ENCODE measurements at places on chromosomes 3 and 15.

DNA sequence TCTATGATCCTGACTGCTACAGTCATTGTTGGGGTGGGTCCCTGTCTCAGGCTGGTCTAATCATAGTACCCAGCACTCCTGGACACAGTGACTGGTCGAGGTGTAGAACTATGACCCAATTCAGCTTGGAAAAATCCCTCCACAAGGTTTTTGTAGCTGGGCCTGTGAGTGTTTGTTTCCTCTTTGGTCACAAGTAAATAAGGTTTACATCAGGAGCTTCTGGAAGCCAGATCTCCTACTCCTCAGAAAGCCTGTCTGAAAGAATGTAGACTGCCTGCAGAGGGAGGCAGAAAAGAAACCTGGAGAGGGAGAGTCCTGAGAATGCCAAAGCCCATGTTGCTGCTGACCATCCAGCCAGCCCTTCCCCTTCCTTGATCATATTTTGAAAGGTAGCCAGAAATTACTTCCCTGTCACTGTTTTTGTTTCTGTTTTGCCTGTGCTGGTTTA, 123.2 kb downstream of the RAP2B start:
- H3K27me3 ChIP-seq, result no peaks in the 10 kb centered on the region
- DNase-seq, result no peak
- H3K4me3 ChIP-seq, result no peak overlapping the region

- no peak overlapping the region for H3K4me3 ChIP-seq
- H3K36me3 ChIP-seq, result peaks cover 10% of the 10 kb centered on the region
- no peak overlapping the region for H3K27ac ChIP-seq
- no peaks in the 10 kb centered on the region for H3K4me1 ChIP-seq
- H3K27me3 ChIP-seq, result no peaks in the 10 kb centered on the region
These were observed 36.5 kb downstream of the FAM98B start for GRCh38 chr15:38490242-38490922.

DNA sequence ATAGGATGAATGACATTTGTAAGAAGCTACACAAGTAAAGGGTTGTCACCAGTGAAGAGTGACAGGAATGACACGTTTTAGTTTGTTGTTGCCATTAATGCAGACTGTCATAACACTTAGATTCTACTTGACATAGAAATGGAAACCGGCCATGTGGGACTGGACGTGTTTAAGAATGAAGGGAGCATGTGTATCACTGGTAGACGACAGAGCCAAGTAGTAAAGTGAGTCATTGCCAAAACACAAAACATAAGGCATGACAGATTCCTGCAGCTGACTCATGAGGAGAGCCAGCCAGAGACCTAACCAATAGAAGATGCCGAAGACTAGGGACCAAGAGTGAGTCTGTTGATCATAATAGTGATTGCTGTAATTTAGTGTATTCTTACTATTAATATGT, 106.2 kb upstream of the PLAAT1 start:
- H3K4me3 ChIP-seq, result no peak overlapping the region
- no peaks in the 10 kb centered on the region for H3K36me3 ChIP-seq
- no peaks in the 10 kb centered on the region for H3K27me3 ChIP-seq
- H3K27ac ChIP-seq, result no peak overlapping the region

- peak within 1 kb of the TSS; percentile 91 for H3K4me3 ChIP-seq
- H3K27me3 ChIP-seq, result no peaks in the 10 kb centered on the region
- H3K36me3 ChIP-seq, result no peaks in the 10 kb centered on the region
- no peak for DNase-seq
These were observed at the start of gene PCBP4 for GRCh38 chr3:51967384-51968169. Gene PCBP4, minus strand, starts transcription at chr3:51967454. Its CDS starts 6,214 bp downstream, at chr3:51961240.

DNA sequence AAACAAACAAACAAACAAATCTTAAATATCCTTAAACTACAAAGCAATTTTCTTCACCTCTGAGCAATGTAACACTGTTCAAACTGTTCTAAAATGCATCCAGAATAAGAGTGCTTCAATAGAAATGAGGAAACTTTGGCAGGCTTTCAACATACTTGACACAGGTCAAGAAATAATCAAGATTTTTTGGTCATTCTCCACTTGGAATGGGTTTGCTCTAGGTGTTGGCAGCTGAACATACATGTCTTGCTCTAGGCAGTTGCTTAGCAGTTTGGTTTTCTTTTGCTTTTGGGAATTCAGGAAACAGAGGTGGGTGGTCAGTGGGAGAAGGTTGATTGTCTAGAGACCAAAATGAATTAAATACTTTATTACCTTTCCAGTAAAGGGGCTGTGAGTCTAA, 1.4 kb upstream of the LRRC3B start:
- no peak overlapping the region for H3K27ac ChIP-seq
- H3K4me3 ChIP-seq, result no peak overlapping the region
- H3K27me3 ChIP-seq, result peaks cover 51% of the 10 kb centered on the region
- DNase-seq, result no peak
- peaks cover 16% of the 10 kb centered on the region for H3K4me1 ChIP-seq

DNA sequence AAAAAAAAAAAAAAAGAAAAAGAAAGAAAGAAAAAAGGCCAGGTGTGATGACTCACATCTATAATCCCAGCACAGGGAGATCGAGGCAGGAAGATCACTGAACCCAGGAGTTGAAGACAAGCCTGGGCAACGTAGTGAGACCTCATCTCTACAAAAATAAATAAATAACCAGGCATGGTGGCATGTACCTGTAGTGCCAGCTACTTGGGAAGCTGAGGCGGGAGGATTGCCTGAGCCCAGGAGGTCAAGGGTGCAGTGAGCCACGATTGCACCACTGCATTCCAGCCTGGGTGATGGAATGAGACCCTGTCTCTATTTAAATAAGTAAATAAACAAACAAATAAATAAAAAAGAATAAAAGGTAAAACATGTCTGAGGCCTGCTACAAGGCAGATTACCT, 39.3 kb upstream of the LACTB start:
- no peak overlapping the region for H3K4me3 ChIP-seq
- H3K27ac ChIP-seq, result no peak overlapping the region
- H3K36me3 ChIP-seq, result no peaks in the 10 kb centered on the region
- no peaks in the 10 kb centered on the region for H3K27me3 ChIP-seq
- H3K4me1 ChIP-seq, result no peaks in the 10 kb centered on the region
- DNase-seq, result no peak

DNA sequence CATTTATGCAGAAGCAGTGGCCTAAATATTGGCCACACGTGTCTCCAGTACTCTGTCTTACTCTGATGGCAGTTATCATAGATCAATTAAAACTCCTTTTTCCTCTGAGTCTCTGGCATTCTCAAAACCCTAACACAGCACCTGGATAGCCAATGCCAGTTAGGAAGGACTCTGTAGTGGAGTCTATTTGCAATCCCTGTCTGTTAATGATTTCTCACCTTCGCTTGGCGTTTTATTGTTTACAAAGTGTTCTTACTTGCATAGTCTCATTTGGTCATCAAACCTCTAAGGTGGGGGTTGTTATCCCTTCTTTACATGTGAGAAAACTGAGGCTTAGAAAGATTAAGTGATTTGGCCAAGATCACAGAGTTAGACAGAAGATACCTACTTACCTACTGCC, 258.8 kb downstream of the IL5RA start:
- peak overlapping the region; percentile 57 for H3K27ac ChIP-seq
- no peaks in the 10 kb centered on the region for H3K27me3 ChIP-seq
- H3K4me3 ChIP-seq, result no peak overlapping the region
- H3K36me3 ChIP-seq, result no peaks in the 10 kb centered on the region
- peaks cover 17% of the 10 kb centered on the region for H3K4me1 ChIP-seq

DNA sequence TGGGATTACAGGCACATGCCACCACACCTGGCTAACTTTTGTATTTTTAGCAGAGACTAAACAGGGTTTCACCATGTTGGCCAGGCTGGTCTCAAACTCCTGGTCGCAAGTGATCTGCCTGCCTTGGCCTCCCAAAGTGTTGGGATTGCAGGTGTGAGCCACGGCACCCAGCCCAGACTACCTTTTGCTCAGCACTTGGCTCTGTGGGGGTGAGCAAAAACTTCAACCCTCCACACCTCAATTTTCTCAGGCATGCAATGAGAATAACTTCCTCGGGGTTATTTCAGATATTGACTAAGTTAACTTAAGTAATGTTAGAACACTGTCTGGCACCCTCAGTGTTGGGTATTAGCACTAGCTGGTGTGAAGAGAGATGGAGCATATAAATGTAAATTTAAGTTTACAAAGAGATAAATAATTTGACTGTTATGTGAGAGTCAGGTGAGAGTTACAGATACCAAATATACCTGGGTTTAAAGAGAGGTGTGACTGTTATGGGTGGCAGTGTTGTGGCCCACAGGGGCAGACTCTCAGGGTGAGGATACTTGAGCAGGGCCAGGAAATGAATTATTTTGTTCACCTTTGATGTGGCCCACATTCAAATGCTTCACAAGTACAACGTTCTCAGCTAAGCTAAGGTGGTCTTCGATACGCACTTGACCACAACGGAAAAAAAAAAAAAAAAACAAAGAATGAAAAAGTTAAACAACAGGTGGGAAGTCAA, 29.0 kb downstream of the CPOX start:
- H3K27me3 ChIP-seq, result no peaks in the 10 kb centered on the region
- H3K36me3 ChIP-seq, result no peaks in the 10 kb centered on the region
- no peak overlapping the region for H3K4me3 ChIP-seq
- no peak for DNase-seq
- H3K27ac ChIP-seq, result no peak overlapping the region
- H3K4me1 ChIP-seq, result no peaks in the 10 kb centered on the region

- H3K27ac ChIP-seq, result no peak overlapping the region
- no peak for DNase-seq
- peaks cover 32% of the 10 kb centered on the region for H3K4me1 ChIP-seq
- no peaks in the 10 kb centered on the region for H3K27me3 ChIP-seq
- H3K4me3 ChIP-seq, result no peak overlapping the region
These were observed 40.1 kb upstream of the CD47 start for GRCh38 chr3:108130701-108131474.

DNA sequence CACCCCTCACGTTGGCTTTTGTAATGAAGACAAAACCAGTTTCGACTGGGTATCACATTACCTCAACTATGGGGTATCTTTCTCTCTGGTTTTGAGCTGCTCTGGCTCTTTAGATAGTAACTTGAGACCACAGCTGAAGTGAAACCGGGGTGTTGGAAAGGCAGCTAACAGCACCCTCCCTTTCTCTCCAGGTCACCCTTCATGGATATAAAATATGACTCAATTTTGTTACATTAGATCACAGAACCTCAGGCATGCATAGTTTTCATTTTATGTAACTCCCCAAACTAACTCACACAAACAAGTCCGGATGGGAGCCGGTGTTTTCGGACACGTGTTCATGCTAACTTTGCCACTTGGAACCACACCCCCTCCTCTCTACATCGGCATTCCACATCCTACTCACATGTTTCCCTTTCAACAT, 90.7 kb downstream of the NR2F2 start:
- H3K27ac ChIP-seq, result no peak overlapping the region
- H3K4me1 ChIP-seq, result peaks cover 16% of the 10 kb centered on the region
- no peaks in the 10 kb centered on the region for H3K36me3 ChIP-seq
- no peak for DNase-seq
- peaks cover 79% of the 10 kb centered on the region for H3K27me3 ChIP-seq
- H3K4me3 ChIP-seq, result no peak overlapping the region

Measured in suprapubic skin (tissue), 4 donors.